Tongue (tissue), 3 donors: ENCODE measurements at places on chromosomes 13 and 19.
A peak's percentile ranks its signal among the peaks of the same experiment; 100 is the strongest.

- DNase-seq, result no peak
Measured at GRCh38 chr19:39926170-39926760, 8.2 kb downstream of the FCGBP start.

DNA sequence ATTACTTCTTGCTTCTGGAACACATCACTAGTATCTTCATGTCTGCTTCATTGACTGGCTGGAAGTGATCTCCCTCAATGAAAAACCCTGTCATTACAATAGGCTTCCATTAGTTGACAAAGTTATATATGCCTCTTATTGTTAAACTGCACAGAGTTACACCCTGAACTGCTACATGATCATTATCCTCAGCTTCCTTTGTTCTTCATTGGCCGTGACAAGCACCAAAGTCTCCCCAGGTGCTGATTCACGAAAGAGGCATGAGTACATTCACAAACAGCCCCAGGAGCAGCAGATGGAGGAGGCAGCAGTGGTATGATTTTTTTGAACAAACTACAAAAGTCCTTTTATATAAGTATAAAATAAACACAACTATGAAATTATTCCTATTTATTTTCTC, 51.4 kb downstream of the VWA8 start:
- DNase-seq, result no peak

DNA sequence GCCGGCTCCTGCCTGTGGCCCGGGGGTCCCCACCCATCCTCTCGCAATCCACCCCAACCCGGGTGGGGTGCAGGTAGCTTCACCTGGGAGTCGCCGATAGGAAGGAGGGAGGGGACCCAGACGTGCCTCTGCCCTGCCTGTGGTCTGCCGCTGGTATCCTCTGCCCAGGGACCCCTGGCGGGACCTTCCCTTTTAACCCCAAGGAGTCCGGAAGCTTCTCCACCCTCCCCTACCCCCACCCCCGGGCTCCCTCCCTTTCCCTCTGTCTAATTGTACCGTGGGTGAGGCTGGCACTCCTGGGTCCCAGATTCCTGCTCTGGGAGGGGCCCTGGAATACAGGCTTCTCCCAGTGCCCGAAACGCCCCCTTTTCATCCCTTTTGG, at the start of gene KLK10:
KLK10 (minus strand) TSS at position 166 of the 382 bp plus-strand sequence. CDS start 579 bp downstream, outside the sequence.
- no peak for DNase-seq

- DNase-seq, result no peak
Measured at GRCh38 chr13:32142956-32143375, 111.4 kb downstream of the FRY start.

DNA sequence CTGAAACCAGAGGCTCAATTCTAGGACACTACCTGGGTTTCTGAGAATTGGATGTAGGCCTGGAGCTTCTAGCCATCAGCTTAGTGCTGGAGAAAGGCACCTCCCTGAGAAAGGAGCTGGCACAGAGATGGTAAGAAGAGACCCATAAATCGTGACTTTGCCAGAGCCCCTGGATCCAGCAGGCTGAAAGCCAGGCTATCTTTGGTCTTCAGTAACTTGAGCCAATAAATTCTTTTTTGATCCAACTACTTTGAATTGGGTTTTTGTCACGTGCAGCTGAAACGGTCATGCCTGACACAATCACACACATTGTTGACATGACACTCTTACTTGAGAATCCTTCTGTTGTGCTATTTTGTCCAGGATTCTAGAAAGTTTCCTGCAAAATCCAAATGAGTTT, 103.4 kb downstream of the LHFPL6 start:
- peak; percentile 43 for DNase-seq

- peak; percentile 74 for DNase-seq
Measured at GRCh38 chr19:7926021-7926726, at the start of gene CTXN1. Gene CTXN1 (minus strand): TSS chr19:7926135. CDS start chr19:7925538, 597 bp downstream.

- peak; percentile 56 for DNase-seq
Measured at GRCh38 chr13:73702419-73703071, 431.7 kb downstream of the KLF12 start.

GRCh38 chr13:40539576-40540327, 126.7 kb downstream of the FOXO1 start:
- no peak for DNase-seq

DNA sequence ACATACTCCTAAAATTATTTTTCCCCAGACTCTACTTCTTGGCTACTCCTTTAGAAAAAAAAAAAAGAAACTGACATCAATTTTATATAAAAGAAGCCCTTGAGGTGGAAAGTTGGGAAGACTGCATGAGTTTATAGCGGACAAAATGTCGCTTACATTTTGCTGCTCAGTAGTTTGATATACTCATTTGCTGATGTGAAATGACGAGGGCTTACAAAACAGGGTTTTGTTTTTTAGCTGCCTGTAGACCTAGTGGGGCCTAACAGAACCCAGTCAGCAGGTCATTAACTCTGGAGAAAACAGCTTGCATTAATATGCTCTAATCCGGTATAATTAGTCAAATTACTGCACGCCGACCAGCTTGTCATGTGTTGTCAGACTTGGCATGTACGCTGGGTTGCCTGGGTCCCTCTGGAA, 37.6 kb upstream of the MAB21L1 start:
- DNase-seq, result no peak

- peak; percentile 74 for DNase-seq
Measured at GRCh38 chr19:18233224-18233825, 7.1 kb upstream of the PDE4C start.

DNA sequence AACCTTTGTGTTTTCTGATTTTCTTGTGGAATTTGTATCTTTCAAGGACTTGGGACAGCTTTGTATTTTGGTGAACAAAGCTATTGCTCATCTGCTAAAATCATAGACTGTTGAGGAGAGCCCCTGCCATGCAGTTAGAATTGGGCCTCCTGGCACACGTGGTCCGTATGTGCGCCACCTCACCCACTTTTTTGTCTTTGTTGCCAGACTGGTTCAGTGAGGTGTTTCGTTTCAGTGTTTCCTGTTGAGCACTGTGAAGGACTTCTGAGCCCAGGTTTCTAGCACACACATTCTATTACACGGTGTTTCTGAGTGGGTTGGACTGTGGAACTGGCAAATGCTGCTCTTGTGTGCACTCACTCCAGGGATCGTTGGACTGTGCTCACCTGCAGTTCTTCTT, 37.6 kb upstream of the RNF113B start:
- DNase-seq, result peak; percentile 58
